ENCODE measurements at places on chromosomes 7 and 10.

DNA sequence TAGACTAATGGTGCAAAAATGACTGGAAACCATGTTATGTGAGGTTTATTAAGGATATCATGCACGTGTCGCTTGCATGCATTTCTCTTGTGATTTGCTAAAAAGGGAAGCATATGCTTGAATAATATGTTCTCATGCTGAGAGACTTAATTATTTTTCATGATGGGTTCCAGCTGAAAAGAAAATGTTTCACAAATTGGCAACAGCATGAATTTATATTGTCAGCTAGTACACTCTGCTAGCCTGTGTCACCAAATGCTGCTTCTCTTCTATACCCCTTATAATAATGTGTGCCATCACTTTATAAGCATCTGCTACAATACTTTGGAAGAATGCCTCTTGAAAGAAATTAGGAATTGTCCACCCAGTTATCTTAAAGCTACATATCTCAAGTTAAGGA is 63.0 kb downstream of the GNAI1 start:
- no peak for DNase-seq

- DNase-seq: no peak
Observed at GRCh38 chr10:49008091-49008490, 68.5 kb upstream of the LRRC18 start.

- no peak for DNase-seq
Observed at GRCh38 chr7:128887169-128888038, 23.1 kb downstream of the KCP start.

DNA sequence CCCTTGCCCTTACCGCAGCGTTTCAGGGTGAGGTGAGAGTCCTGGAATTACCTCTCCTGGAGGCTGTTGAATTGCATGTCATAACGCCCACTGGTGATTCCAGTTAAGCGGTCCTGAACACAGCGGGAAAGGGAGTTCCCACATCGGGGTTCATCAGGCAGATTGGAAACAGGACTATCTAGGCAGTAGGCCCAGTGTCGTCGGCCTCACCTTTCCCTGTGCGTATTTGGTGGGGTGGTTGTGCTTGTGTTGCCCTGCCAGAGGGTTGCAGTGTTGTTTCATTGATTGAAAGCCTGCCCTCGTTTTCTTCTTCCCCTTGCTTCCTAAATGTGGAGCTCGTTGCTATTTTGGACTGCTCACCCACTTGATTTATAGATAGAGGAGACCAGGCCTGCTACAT is 10.6 kb upstream of the SUN1 start:
- DNase-seq: no peak

GRCh38 chr7:103714376-103714927 is 268.4 kb upstream of the SLC26A5 start:
- no peak for DNase-seq

DNA sequence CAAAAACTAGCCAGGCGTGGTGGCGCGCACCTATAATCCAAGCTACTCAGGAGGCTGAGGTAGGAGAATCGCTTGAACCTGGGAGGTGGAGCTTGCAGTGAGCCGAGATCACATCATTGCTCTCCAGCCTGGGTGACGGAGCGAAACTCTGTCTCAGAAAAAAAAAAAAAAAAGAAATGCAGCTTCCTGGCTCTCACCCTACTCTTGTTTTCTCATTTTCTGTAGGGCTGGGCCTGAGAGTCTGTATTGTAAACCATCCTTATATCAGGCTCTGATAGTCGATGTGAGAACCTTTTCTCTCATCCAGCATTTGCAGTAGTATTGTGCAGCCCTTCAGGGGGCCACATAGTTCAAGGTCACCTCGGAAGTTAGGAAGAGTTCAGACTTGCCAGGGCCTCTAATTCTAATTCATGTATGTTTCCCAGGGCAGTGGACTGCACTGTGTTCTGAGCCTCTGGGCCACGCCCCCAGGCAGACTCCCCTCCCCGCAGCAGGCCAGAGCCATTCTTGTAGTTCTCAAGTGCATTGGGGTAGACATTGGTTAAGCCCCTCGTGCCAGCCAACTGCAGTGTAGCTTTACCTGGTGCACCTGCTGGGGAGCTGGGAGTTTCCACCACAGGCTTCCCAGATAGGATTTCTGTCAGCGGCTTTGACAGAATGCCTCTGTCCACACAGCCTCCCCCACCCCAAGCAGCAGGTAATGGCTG is 38.3 kb upstream of the PDCD4 start:
- no peak for DNase-seq

GRCh38 chr10:113425541-113425951 is 127.3 kb upstream of the HABP2 start:
- no peak for DNase-seq

Data from CD4-positive, alpha-beta T cell treated with Interleukin-4 for 4 hours (primary cell).